Fibroblast of lung (primary cell): ENCODE measurements at places on chromosomes 1 and 21. TPM values are rescaled to one million over a fixed set of nuclear protein-coding genes. Genes with fewer than 3 reads are reported as not detected.
A peak's percentile ranks its signal among the peaks of the same experiment; 100 is the strongest.

DNA sequence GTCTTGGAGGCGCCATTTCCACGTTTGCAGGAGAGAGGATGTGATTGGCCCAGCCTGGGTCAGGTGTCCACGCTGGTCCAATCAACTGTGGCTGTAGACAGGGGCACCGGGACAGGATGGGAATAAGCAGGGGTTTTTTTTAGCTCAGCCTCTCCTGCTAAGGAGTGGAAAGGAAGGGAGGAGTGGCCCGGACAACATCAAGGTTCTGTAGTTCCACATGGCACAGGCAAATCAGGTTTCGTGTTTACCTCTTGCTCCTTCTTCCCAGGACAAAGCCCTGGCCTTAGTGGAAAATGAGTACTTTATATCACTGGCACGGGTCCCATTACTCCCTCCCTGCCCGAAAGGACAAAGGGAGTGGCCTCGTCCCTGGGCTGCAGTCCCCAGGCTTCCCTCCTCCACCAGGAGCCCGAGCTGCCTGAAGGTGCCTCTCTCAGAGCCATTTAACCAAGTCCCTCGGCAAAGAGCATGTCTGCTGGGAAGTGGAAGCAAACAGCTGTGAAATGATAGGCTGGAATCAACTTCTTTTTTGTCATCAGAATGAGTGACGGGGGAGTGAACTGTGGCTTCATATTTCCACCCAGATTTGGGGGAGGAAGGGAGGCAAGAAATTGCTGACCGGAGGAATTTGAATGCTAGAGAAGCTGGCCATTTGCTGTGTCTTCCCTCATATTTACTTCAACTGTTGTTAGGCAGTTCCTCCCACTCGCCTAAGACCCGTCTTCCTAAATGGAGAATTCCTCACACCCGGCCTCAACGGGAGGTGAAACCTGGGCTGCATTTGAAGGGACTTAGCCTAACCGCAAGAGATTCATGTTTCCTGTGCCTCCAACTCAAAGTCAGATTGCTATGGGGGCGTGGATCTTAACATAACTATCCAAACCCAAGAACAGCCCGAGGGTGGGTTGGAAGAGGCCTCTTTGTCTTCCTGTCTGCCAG, 84.9 kb upstream of the SLC44A3 start:
- no peaks in the 10 kb centered on the region for H3K27me3 ChIP-seq
- H3K4me3 ChIP-seq, result no peak overlapping the region
- peaks cover 18% of the 10 kb centered on the region for H3K4me1 ChIP-seq
- DNase-seq, result peak; percentile 91
- H3K36me3 ChIP-seq, result no peaks in the 10 kb centered on the region
- peak overlapping the region; percentile 48 for H3K27ac ChIP-seq

INSRR gene
- not detected in 2 replicates for polyA plus RNA-seq

GRCh38 chr1:201153474-201154388, 543 bp downstream of the TMEM9 start:
- peaks cover 2% of the 10 kb centered on the region for H3K4me1 ChIP-seq
- peaks cover 8% of the 10 kb centered on the region for H3K36me3 ChIP-seq
- H3K4me3 ChIP-seq, result peak overlapping the region; percentile 70

MYBPHL gene
- not detected in 2 replicates for polyA plus RNA-seq

ITLN2 gene
- polyA plus RNA-seq, result not detected in 2 replicates

SLC1A7 gene
- 0.09 and 0.15 TPM in 2 replicates for polyA plus RNA-seq

ARHGEF10L gene
- 7.5 and 11.2 TPM in 2 replicates for polyA plus RNA-seq

GRCh38 chr21:33734291-33734690, 92.0 kb downstream of the ITSN1 start:
- H3K36me3 ChIP-seq, result no peaks in the 10 kb centered on the region
- H3K27me3 ChIP-seq, result no peaks in the 10 kb centered on the region
- no peaks in the 10 kb centered on the region for H3K4me1 ChIP-seq
- no peak overlapping the region for H3K4me3 ChIP-seq
- peak; percentile 11 for DNase-seq

DNA sequence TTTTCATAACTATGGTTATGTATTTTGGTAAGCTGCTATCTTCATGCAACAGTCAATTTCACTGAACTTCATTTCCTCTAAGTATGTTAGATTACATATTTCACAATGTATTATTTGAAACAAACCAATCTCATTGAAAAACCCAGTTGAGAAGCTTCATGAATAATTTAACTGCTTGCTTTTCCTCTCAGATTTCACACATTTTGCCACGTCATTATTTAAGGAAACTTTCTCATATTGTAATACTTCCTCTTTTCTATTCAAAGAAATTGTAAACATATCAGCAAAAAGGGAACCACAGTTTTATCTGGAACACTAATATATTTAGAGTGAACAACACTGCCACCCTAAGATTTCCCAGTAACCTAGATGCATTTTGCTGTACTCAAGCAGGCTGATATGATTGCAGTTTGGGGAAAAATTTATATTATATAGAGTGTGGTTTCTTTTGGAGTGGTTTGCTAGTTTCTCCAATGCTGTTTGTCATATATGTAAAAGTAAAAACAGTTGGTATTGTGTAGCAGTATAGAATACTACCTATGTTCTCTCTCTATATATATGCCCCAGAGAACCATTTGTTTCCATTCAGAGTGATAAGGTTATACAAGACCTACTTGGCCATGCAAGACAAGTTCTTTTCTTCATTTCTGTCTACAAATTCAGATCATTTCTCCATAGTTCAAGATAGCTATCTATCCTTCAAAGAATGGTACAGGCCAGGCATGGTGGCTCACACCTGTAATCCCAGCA, 28.4 kb upstream of the AHCTF1 start:
- DNase-seq, result no peak
- H3K36me3 ChIP-seq, result no peaks in the 10 kb centered on the region
- H3K27ac ChIP-seq, result no peak overlapping the region
- H3K4me1 ChIP-seq, result no peaks in the 10 kb centered on the region
- no peaks in the 10 kb centered on the region for H3K27me3 ChIP-seq
